Liver (tissue), 10 donors: ENCODE measurements at places on chromosomes 7 and 10.

GRCh38 chr7:138690495-138690894 lies 10.7 kb downstream of the SVOPL start:
- no peak for DNase-seq
- no peaks in the 10 kb centered on the region for H3K4me1 ChIP-seq
- no peak overlapping the region for H3K27ac ChIP-seq
- H3K27me3 ChIP-seq = no peaks in the 10 kb centered on the region
- H3K4me3 ChIP-seq = no peak overlapping the region

DNA sequence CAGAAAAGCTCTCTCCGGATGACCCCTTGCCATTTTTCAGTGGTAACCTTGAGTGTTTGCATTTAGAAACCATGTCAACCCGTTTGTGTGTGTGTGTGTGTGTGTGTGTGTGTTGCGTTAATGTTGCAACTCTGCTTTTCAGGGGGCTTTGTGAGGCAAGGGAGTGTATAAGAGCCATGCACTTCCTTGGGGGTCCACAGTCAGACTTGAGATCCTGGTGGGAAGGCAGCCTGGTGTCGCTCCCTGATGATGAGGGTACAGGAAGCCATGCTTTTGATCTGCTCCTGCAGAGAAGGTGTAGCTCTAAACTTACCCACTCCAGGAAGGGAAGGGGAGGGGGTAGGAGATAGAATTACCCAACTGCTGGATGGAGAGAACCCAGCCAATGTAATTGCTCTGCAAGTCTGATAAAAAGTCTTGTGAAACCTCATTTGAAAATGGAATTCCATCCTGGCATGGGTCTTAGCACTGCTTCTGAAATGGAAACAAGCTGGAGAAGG lies 10.7 kb downstream of the GRK5 start:
- H3K4me1 ChIP-seq = peaks cover 19% of the 10 kb centered on the region
- DNase-seq = peak; percentile 43
- H3K4me3 ChIP-seq = no peak overlapping the region
- no peaks in the 10 kb centered on the region for H3K36me3 ChIP-seq
- peak overlapping the region; percentile 32 for H3K27ac ChIP-seq
- H3K27me3 ChIP-seq = no peaks in the 10 kb centered on the region

DNA sequence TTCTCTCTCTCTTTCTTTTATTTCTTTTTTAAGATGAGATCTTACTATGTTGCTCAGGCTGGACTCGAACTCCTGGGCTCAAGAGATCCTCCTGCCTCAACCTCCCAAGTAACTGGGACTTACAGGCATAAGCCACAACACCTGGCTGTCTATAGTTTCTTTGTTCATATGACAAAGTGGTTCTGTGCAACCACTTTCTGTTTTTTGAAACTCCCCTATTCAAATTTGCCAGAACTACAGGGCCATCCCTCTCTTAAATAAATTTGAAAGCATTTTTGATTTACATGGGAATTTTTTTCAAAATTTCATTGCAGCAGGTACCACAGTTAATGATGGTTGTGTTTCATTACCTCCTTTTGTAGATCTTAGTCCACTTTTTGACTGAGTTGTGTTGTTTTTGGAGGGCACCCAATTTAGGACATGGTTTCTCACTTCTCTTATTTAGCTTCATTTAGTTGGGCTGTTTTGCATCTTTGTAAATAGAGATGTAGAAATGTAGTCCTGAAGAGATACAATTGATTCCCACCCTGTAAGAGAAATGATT lies 119.2 kb downstream of the LRRC4 start:
- H3K4me3 ChIP-seq = no peak overlapping the region
- no peaks in the 10 kb centered on the region for H3K36me3 ChIP-seq
- H3K4me1 ChIP-seq = no peaks in the 10 kb centered on the region
- no peaks in the 10 kb centered on the region for H3K27me3 ChIP-seq

DNA sequence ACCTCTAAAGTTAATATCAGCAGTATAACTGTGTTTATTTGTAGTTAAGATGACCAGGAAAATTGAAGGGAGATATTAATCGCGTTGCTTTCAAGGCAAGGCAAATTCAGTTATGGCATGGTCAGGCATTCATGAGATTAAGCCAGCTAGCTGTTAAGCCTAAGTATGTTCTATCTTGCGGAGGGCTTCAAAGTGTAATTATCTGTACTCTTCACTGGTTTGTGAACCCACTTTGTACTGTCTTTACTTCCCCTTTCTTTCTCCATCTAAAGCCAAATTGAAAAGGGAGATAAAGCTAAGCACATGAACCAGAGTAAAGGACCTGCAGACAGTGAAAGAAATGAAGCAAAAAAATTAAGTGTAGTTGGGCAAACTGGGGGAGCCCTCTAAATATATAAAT lies 483.1 kb upstream of the NRP1 start:
- no peaks in the 10 kb centered on the region for H3K36me3 ChIP-seq
- no peak overlapping the region for H3K4me3 ChIP-seq
- H3K27ac ChIP-seq = no peak overlapping the region

DNA sequence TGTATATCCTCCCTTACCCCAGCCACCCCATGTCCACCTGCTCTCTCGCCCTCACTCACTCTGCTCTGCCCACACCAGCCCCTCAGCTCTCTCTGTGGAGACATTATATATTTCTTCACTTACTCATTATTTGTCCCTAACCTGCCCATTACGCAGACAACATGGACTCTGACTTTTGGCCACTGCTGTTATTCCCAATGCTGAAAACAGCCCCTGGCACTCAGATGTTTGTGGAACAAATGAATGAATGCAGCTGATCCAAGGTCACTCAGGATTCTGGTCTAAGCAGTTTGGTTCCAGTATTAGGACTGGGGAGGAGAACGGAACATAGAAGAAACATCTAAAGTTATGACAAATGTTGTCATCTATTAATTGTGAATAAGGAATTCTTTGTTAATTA lies 26.7 kb downstream of the GNA12 start:
- H3K4me1 ChIP-seq = peaks cover 19% of the 10 kb centered on the region
- no peak overlapping the region for H3K4me3 ChIP-seq
- no peak for DNase-seq

DNA sequence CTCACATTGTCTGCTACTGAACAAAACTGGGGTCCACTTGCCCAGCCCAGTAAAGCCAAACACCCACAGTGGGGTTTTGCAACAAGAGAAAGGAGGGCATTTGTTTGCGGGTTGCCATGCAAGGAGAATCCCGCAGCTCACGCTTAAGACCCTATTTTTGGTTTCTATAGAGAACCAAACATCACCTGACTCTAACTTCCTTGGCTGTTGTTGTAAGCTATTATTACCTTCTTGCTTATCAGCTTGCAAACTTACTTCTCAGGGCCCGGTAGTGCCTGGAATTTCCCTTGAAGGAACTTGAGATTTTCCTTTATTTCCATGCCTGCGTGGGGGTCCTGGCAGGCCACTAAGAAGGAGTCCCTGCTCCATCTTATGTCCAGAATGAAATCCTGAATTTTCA lies 20.7 kb downstream of the IFIT3 start:
- H3K27me3 ChIP-seq = no peaks in the 10 kb centered on the region
- no peak overlapping the region for H3K27ac ChIP-seq
- no peak for DNase-seq
- no peaks in the 10 kb centered on the region for H3K36me3 ChIP-seq

DNA sequence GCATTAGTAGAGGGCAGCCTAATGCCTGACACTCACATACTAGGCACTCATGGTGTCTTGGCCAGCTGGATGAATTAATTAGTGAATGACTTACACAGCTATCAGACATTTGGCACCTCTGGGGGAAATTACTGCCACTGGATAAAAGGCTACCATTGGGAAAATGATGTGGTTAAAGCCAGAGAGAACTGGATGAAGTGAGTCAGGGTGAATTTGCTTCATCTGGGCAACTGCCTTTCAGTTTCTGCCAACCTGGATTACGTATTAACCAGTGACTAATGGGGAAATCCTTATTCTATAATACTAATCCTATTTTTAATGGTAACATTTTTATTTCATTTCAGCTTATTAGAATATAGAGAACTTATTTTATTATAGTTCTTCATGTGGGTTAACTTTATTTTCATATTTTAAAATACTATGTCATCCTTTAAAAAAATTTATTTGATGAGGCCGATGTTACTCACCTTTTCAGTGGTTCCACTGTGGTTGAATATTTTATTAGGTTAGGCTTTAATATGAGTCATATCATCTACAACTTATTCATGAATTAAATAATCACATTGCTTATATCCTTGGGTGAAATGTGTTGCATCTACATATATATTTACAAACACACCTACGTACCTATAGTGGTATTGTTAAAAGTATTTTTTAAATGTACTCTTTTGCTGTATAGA lies 85.6 kb upstream of the CAPZA2 start:
- peaks cover 17% of the 10 kb centered on the region for H3K4me1 ChIP-seq
- no peak for DNase-seq
- H3K4me3 ChIP-seq = no peak overlapping the region
- no peaks in the 10 kb centered on the region for H3K27me3 ChIP-seq
- H3K27ac ChIP-seq = peak overlapping the region; percentile 84

GRCh38 chr10:3460420-3461128 lies 288.0 kb upstream of the PITRM1 start:
- H3K27ac ChIP-seq = no peak overlapping the region
- H3K4me3 ChIP-seq = no peak overlapping the region
- no peaks in the 10 kb centered on the region for H3K27me3 ChIP-seq
- no peak for DNase-seq
- no peaks in the 10 kb centered on the region for H3K36me3 ChIP-seq
- H3K4me1 ChIP-seq = no peaks in the 10 kb centered on the region

GRCh38 chr10:96339956-96340904 lies 18.6 kb downstream of the OPALIN start:
- no peak overlapping the region for H3K27ac ChIP-seq
- no peak overlapping the region for H3K4me3 ChIP-seq
- peaks cover 2% of the 10 kb centered on the region for H3K27me3 ChIP-seq
- H3K4me1 ChIP-seq = peaks cover 16% of the 10 kb centered on the region

- no peak overlapping the region for H3K27ac ChIP-seq
- no peaks in the 10 kb centered on the region for H3K36me3 ChIP-seq
- no peak overlapping the region for H3K4me3 ChIP-seq
- DNase-seq = no peak
Measured at GRCh38 chr7:34451183-34451582, 206.8 kb upstream of the NPSR1 start.

DNA sequence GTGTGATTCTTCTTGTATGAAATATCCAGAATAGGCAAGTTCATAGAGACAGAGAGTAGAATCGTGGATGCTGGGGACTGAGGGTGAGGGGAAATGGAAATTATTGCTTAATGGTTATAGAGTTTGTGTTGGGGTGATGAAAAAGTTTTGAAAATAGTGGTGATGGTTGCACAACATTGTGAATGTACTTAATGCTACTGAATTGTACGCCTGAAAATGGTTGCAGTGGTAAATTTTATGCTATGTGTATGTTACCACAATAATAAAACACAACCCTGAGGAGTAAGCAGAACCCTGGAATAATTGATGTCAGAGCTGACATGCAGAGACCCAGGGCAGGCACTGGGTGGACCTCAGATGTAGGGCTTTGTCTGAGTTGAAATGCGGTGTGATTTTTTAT lies 57.6 kb downstream of the TACR2 start:
- no peaks in the 10 kb centered on the region for H3K36me3 ChIP-seq
- no peaks in the 10 kb centered on the region for H3K27me3 ChIP-seq
- no peak overlapping the region for H3K4me3 ChIP-seq
- peaks cover 5% of the 10 kb centered on the region for H3K4me1 ChIP-seq

- no peak for DNase-seq
- peaks cover 10% of the 10 kb centered on the region for H3K4me1 ChIP-seq
- H3K27me3 ChIP-seq = no peaks in the 10 kb centered on the region
- no peak overlapping the region for H3K4me3 ChIP-seq
- H3K27ac ChIP-seq = no peak overlapping the region
- no peaks in the 10 kb centered on the region for H3K36me3 ChIP-seq
Measured at GRCh38 chr7:51366930-51367613, 50.5 kb upstream of the COBL start.

- no peaks in the 10 kb centered on the region for H3K36me3 ChIP-seq
- DNase-seq = no peak
- no peak overlapping the region for H3K27ac ChIP-seq
- no peaks in the 10 kb centered on the region for H3K27me3 ChIP-seq
- peaks cover 28% of the 10 kb centered on the region for H3K4me1 ChIP-seq
Measured at GRCh38 chr10:113631684-113632367, 32.0 kb downstream of the NRAP start.
